ENCODE measurements at places on chromosomes 6 and 20.

GRCh38 chr6:32519910-32520258 is 10.2 kb downstream of the HLA-DRB5 start:
- DNase-seq: no peak

- DNase-seq: no peak
Measured at GRCh38 chr6:143135797-143136561, 75.3 kb downstream of the AIG1 start.

DNA sequence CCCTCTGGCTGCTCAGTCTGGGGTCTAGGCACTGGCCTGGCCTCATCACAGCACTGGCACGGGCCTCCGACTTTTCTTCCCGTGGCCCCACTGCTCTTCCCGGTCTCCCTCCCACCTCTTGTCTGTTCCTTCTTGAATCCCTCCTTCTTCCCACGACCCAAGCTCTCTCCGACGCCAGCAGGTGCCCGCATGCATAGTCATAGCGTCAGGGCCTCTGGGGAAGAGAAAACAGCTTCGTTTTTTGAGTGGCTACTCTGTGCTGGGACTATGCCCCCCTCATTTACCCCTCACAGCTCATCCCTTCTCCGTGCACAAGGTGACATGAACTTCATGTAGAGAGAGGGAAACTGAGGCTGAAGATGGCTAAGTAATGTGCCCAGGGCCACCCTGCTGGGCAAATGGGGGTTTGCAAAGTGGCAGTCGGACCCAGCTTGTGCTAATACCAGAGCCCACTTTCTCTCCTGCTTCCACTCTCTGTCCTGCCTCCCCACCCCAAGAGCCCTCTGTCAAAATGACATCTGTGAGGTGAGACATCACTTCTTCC is 59.2 kb downstream of the SYNJ2 start:
- no peak for DNase-seq

- peak; percentile 24 for DNase-seq
Measured at GRCh38 chr20:59976156-59976782, 18.0 kb downstream of the CDH26 start.

- no peak for DNase-seq
Measured at GRCh38 chr6:142722012-142722411, 223.0 kb downstream of the HIVEP2 start.

DNA sequence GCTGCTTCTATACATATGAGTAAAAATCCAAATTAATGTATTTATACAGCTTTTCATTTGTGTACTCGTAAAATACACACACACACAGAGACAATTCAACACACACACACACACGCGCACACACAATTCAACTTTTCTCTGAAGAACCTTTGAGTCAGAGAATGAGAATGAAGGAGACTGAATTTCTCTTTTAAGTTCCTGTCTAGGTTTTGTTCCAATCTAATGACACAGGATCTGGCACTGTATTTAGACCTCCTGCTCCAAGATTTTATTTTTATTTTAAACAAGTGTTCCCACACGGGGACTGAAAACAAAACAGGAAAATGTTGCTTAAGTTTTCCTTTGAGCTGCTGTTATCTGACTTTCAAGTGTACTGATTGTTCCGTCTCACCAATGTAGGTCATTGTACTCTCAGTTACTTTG is 250.8 kb downstream of the LAMA2 start:
- no peak for DNase-seq

DNA sequence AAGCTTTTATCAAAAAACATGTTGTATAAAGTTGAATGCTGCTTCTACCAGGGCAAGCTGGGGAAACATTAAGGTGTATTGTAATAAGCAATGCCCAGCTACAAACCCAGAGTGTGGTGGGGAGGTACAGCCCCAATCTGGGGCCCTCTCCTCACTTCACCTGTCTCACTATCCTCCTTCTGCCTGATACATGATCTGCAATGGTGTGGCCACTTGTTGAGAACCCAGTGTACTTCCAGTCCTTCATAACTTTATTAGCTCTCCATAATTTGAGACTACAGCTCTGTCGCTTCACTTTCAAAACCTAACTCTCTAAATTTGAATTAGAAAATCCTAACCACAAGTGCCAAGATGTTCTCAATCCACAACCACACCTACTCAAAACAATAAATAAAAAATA is 84.9 kb downstream of the EPB41L2 start:
- DNase-seq: no peak

DNA sequence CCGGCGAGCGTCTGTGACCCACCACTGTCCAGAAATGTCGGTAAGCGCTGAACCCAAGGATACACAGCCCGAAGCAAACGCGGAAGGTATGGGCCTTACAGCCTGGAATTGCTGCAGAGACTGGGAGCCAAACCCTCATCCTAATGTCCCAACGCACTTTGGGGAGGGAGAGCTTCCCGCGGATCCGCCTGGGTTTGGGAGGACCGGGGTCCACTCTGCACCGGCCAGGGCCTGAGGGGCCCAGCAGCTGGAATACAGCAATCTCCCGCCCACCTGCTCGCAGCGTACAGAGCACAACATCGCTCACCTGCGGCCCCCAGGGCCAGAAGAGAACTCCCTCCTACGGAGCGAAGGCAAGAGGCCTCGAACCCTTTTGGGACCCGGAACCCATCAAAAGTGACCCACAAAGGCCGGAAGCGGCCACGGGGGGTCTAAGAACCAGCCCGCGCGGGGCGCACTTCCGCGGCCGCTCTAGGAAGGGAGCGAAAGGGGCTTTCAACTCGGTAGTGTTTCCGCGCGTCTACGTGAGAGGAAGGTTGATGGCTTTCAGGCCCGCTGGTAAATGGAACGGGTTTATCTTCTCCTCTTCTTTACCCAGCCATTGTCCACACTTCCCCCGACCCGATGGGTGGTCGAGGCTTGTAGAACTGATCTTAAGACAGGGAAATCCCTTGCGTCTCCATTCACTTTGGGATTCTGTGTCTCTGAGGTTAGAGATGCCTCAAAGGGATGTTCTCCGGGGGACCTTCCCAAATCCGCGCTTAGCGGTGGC is at the start of gene ZSCAN12:
Gene ZSCAN12, minus strand, starts transcription at position 398 of the 772 bp plus-strand sequence. CDS start 1,342 bp downstream, outside the sequence.
- peak; percentile 93 for DNase-seq

DNA sequence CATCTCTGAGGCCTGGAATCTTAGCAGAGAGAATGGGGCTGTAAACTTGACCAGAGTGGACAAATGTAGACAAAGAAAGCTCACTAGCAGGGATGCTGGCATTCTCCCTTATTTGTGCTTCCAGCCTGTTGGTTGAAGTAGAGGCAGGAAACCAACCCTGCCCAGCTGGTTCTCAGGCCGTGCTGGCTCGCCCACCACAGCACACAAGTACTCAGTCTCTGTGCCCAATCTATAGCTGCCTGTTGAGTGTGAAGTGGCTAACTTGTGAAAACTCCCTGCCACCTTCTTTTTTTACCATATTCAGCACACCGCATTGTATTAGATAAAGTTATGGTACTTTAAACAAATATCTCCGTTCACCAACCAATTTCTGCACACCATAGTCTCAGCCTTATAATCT is 37.3 kb downstream of the HDDC2 start:
- no peak for DNase-seq

- no peak for DNase-seq
Measured at GRCh38 chr6:130200020-130200419, 22.7 kb downstream of the SAMD3 start.

GRCh38 chr6:72418495-72418894 is 203.4 kb upstream of the KCNQ5 start:
- DNase-seq: no peak

- DNase-seq: peak; percentile 88
Measured at GRCh38 chr6:40960742-40961430, 78.1 kb downstream of the UNC5CL start.

- DNase-seq: no peak
Measured at GRCh38 chr20:46592580-46593362, 42.3 kb upstream of the OCSTAMP start.

DNA sequence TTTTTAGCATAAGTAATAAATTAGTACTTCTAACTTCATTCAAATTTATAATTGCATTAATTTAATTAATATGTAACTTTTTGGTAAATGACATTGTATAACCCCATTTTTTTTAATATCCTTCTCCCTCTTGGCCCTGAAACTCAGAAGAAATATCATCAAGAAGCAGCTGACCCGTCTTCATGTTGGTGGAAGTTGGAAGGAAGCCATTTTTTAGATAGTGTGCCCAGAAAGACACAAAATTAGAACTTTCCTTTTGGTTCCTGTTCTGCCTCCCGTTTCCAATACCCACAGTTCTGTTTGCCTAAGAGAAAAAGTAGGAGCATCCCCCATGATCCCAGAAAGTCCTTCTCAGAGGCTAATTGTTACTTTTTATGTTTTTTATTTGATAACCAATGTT is 65.5 kb downstream of the PLCB4 start:
- DNase-seq: no peak

DNA sequence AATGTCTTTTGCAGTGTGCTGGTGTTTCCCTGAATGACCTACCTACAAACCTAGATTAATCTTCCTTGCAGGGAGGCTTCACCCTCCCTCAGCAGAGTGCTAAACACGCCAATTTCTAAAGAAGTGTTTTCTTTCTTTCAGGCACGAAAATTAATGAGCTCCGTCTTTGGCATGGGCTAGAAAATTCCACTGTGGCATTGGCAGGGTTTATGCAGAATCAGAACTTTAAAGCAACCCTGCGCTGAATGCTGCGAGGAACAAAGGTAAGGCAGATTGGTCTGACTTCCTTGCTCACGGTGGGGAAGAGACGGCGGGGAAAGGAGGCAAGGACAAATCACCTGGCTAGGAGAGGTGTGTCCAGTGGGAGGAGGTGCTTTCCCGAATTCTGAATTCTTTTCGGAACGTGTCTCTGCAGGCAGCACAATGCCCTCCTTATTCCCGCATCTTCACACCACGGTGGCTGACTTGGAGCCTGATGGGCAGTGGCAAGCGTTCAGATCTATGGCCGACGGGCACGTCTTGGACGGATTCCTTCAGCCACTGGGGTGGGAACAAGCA is 6.2 kb upstream of the BANF2 start:
- DNase-seq: no peak

DNA sequence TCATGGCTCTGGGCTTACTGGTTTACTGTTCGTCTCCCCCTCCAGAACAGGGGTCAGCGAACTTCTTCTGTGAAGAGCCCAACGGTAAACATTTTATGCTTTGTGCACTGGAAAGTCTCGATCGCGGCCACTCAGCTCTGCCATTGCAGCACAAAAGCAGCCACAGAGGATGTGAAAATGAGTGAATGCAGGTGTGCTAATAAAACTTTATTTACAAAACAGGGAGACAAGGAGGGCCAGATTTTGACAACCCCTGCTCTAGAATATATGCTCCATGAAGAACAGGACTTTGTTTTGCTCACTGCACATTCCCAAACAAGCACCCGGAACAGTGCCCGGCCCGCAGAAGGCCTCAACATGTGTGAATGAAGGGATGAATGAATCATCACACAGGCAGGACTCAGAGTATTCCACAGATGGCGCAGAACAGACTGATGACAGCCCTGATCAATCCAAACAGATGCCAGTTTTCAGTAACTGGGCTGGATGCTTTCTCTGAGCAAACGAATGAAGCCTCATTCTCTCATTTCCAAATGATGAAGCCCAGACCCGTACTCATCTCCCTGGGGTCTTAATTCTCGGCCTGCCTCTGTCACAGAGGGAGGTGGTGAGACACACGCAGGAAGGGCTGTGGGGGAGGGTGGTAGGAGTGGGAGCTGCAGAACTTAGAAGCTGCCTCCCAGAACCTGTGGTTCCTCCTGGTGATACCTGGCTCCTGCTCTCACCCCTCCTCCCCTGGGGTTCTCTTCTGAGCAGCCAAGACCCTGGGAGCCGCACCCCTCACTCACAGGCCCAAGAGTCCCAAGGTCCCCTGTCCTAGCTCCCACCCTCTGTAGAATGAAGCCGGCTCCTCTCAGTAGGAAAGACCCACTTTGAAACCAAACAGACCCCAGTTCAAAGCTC is 196.4 kb downstream of the PREX1 start:
- DNase-seq: no peak

GRCh38 chr6:150651808-150652470 is 52.3 kb downstream of the PLEKHG1 start:
- no peak for DNase-seq

GRCh38 chr6:160455081-160455480 is 106.9 kb downstream of the SLC22A3 start:
- peak; percentile 80 for DNase-seq

- DNase-seq: no peak
Measured at GRCh38 chr20:17645546-17646208, 36.4 kb downstream of the RRBP1 start.

DNA sequence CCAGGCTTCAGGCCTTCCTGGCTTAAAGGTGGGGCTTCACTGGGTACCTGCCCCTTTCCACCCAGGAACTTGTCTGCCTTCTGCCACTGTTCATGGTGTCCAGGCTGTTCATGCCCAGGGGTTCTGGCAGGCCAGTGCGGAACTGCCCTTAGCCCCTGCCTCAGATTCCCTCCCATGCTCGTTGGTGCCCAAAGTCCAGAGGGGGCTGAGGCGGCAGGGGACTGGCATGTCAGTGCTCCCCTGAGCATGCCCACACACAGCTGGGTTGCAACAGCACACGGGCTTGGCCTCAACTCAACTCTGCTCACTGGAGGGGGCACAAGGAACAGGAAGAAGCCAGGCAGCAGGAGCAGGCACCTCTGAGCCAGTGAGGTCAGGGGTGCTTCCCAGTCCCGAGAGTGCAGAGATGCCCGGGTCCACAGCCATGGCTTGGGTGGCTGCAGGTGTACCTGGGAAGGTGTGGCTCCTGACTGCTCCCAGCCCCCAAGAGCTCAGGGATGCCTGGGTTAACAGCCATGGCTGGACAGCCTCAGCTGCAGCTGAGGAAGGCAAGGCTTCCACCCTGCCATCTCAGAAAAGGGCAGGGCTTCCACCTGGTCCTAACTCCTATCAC is 845.9 kb downstream of the EYS start:
- DNase-seq: no peak

DNA sequence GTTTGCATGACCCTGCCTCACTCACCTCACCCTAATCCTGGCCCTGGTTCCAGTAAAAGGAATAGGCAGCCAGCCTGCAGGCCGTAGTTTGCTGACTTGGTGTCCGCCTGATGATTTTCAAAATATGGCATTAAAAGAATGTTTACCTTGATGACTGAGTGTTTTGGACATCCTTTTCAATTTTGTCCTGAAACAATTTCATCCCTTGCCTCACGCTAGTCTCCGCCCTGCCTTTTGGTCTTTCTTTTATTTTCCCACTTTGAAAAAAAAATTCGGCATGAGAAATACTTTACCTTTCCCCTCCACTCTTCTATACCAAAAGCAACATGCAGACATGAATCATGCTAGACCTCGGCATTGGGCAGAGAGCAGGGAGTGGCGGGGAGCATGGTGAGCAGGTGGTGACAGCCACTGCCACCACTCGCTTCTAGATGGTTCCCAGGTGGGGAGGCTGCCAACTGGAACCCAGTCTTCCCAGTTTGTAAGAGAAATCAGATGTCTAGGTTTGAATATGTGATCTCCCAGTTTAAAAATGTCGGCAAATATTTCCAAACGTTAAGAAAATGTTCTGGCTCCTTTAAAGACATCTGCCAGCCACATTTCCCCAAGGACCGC is 9.4 kb downstream of the CD40 start:
- DNase-seq: no peak

- DNase-seq: no peak
Measured at GRCh38 chr6:170148709-170149470, 142.0 kb downstream of the DLL1 start.
